BJ (cell line): ENCODE measurements at places on chromosomes 6 and 20.

GRCh38 chr20:4116091-4116490 lies 100.7 kb upstream of the RNF24 start:
- no peak for DNase-seq

GRCh38 chr6:97203343-97203742 lies 79.7 kb downstream of the MMS22L start:
- no peak for DNase-seq

DNA sequence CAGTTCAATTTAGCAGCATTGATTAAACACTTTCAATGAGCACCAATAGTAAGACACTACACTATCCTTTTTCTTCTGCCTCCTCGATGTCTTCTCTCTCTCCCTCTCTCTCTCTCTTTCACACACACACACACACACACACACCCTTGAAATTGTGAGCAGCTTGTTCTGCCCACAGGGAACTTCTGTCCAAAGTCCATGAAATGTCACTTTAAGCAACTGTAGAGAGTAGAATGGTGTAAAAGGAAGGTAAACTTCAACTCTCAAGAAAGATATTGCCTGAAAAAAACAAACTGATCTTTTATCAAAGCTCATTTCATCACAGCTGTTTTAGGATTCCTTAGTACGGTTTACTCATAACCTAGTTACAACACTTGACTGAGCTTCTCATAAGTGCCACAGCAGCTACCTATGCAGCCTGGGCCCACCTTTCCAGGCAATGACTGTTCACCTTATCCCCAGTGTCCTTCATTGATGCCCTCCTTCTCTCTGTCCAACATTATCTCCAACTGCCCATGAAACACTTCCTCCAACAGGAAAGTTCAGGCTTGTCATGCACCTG lies 107.0 kb downstream of the TNFRSF21 start:
- no peak for DNase-seq

GRCh38 chr20:35767683-35768481 lies 3.9 kb upstream of the PHF20 start:
- no peak for DNase-seq

DNA sequence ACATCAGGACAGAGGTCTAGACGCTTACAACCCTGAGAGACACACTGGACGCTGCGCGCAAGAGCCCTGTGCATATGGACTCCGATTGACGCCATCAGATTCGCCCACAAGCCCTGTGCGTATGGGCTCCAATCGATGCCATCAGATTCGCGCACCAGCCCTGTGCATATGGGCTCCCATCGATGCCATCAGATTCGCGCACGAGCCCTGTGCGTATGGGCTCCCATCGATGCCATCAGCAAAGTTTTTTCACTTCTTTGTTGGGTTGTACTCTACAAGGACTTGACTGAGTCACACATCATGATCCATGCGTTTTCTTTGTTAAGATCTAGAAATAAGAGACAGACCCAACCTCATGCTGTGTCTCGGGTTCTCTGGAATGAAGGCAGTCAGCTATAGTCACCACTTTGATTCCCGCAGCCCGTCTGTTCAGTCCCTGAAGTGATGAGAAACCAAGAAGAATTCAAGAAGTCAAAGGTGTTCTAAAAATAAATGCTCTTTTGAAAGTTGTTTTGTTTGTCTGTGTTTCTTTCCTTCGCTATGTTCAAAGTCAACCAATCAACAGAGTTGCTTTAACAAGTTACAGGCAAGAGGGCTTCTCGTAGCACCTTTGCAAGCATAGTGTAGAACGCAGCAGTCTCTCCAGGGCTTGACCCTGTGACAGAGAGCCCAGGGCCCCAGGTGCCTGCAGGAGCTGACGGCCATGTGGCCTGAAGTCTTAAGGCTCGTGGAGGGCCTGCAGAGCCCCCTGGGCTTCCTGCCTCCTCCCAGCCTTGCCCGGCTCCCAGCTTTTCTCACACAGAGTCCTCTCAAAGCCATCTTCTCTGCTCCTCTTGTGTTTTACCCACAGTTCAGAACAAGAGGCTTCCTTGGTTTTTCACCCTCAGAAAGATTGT lies 7.9 kb downstream of the RPS6KA2 start:
- DNase-seq = no peak

DNA sequence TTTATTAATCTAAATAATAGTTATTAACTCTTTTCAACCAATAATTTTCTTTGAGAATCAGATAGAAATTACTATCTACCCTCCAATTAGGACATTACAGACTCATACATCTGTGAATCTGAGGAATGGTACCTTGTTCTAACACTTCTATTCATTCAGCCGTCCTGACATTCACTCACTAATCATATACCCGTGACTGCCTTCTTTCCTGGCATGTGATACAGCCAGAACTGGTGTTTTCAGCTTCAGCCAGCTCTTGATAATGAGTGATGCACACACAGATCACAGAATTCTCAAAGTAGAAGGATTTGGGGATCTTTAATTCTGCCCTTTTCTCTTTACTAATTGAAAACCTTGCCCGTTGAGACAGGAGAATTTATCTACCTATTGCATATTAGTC lies 499.9 kb downstream of the UTRN start:
- DNase-seq = no peak

DNA sequence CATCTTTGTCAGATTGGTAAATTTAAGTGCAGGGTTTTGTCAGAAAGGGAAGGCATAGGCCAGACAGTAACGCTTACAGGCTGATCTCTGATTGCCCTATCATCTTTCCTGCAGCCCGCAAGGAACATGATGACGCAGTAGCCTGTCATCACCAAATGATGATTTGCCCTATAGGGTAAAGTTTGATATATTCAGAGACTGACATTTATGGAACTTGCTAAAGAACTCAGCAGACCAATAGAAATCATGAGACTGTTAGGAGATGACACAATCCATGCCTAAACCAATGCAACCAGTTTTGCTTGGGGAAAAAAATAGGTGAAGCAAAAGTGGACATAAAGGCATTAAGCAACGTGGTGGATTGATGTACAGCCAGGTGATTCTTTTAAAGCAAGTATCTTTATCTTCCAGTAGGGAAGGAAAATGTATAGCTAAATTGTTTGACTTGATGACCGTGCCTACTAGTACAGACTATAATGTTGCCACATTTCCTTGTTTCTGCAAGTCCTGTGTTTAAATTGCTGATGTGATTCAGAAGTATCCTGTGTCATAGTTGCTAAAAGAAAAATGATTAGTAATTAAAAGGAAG lies 2.4 kb downstream of the NUS1 start:
- no peak for DNase-seq

DNA sequence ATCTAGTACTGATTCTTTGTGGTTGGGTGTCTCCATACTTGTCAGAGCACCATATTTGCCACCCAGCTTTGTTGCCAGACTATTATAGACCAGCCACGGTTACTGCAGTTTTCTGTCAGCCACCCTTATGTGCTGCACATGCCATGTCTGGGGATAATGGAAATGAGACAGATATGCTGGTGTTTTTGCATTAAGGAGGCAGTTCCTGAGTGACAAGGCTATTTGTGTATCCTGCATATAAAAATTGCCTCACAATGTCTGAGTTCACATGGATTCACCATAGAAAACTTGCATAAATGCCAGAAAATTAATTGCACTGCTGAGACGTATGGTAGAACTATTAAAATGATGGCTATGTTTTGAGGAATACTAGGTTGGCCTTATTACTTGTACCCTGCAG lies 51.8 kb downstream of the NKAIN2 start:
- DNase-seq = no peak

DNA sequence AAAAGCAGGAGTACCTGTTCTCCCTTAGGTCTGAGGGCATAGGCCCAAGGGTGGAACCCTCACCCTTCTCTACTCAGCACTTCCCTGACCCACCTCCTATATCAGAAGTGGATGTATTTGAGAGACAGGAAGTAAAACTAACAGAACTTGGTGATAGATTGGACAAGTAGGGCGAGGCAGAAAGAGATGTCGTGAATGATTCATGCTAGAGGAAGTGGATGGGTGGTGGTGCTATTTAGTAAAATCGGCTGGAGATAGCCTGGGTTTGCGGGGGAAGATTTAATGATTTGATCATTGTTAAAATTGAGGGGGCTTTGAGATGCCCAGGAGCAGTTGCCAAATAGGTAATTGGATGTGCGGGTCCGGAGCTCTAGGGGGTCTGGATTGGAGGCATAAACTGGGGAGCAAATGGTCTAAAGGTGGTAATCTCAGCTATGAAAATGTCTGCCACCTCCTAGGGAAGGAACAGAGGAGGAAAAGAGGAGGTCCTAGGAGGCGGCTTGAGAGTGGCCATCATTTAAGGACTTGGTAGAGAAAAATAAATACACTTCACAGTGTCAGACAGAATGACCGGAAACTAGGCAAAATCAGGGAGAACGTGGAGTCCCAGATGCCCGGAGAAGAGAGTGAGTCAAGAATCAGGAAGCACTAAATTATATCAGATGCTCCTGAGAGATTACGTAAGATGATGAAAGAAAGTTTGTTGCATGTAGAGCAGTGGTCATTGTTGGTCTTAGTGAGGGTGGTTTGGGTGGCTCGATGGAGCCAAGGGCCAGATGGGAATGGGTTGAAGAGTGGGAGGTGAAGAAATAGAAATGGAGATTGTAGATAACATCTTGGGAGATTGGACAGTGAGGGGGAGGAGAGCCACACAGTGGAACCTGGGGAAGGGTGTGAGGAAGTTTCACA lies 142.0 kb downstream of the CEP57L1 start:
- DNase-seq = no peak

DNA sequence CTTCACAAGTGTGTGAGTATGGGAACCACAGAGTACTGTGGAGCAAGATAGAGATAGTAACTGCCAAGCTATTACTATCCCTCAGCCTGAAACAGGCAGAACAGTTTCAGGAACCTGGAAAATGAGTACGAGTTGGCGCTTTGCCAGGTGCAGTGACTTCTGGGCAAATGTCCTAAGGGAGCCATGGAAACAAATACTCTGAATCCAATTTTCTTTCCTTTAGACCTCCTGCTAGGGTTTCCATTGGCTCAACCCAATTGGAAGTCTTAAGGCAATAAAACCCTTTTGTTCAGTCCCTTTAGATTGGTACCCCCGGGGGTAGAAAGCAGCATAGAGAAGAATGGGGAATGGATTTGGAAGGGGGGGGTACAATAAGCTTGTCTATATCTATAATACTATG lies 205.0 kb upstream of the EPHA7 start:
- no peak for DNase-seq

DNA sequence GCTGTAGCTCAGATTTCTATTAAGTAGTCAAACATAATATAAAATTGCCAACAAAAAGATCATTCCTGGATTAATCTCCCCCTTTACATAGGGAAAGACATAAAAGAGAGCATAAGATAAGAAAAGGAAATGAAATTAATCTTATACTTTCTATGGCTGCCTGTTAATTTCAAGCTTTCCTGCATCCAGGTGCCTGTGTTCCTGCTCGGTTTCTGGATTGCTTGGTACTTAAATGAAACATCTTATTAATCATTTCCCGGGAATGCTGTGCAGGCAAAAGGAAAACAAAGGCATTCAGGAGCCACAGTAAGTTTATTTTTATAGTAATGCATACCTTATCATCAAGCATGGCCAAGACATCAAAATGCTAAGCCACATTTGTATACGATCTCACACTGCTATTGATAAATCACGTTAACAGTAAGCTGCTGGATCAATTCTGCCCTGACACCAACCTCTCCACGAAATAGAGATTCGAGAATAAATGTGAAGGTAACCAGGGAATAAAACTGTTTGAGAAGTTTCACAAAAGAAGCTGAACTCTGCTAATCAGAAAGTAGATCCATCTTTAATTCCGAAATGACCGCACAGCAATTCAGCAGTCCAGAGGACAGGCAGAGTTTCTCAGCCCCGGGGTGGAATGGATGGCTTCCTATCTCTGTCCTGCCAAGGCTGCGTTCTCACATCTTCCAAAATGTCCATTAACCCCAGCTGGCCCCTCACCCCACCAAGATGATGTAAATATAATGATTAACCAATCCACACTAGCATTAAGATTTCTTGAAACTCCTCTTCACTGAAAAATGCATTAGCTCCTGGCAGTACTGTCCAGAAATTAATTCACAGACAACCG lies 32.6 kb upstream of the APCDD1L start:
- no peak for DNase-seq

- no peak for DNase-seq
Measured at GRCh38 chr6:166772518-166772917, 145.5 kb upstream of the RPS6KA2 start.

GRCh38 chr20:39246436-39246835 lies 284.3 kb downstream of the DHX35 start:
- no peak for DNase-seq

DNA sequence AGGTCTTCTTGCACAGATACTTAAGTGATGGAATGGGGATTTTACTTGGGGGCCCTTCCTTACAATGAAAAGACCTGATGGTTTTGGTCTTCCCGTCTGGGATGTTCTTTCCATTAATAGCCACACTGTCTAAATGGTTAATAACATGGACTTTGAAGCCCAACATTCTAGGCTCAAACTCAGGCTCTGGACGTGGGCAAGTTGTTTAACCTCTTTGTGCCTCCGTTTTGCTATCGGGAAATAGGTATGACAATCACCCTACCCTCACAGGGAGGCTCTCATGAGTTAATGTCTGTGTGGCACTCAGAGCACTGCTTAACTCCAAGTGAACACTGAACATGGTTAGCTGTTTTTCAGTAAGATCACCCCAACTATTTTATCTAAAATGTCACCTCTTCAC lies 360.7 kb upstream of the FLRT3 start:
- DNase-seq = no peak

DNA sequence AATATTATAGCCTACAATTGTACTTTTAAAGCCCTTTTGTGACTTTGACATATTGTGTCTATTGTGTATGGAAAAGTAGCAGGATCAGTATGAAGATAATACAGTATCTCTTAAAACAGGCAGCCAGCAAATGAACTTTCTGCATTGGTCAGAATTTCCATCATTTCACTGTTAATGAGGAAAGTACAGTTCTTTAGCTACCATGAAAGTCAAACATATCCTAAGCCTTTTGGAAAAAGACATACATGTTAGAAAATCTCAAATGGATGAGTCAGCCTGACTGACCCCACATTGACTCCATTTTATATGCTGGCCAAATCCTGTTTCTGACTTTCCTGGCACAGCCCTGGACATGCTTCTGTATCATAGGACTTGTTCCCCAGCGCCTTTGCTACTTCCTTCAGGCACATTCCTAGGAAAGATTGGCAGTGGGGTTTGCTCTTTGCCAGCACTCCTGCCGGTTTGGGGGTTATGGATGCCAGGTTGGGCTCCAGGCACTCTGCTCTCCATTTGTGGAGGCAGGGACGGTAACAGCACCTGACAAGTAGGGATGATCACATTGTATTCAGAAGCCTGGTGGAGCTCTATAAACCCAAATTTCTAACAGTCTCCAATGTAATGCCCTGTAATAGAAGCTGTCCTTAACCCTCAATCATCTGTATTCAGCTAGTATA lies 43.7 kb downstream of the TOP1 start:
- DNase-seq = peak; percentile 67

DNA sequence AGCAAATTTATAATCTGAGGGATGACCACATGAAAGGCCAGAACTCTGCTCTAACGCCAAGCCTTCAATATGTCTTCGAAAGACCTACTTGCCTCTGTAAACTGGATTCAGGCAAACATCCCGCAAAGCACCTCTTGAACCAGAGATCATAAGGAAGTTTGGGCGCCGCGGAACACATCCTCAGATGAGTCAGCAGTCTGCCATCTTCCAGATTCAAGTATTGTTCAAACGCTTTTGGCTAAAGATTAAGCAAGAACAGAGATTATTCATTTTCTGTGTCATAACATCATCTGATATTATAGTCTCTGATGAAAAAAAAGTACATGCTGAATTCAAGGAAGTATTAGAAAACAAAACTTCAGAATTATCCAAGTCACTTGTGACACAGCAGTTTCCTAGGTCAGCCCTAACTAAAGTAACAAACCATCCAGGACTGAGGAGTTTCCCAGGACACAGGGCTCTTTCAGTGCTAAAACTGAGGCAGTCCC lies 20.8 kb downstream of the TBC1D7 start:
- DNase-seq = no peak

- DNase-seq = no peak
Measured at GRCh38 chr6:23388086-23388783, 737.8 kb upstream of the NRSN1 start.
